Epithelial cell of alveolus of lung (primary cell): ENCODE measurements at places on chromosomes 12 and 14. TPM values are rescaled to one million over a fixed set of nuclear protein-coding genes. Genes with fewer than 3 reads are reported as not detected.

KRT1 gene
- total RNA-seq, result not detected in 2 replicates

SLCO1B1 gene
- not detected in 2 replicates for total RNA-seq

IRF9 gene
- 44.6 and 54.7 TPM in 2 replicates for total RNA-seq

RPS26 gene
- total RNA-seq, result 1,233 and 1,614 TPM in 2 replicates

VRTN gene
- not detected in 2 replicates for total RNA-seq

SYCP3 gene
- not detected in 2 replicates for total RNA-seq

TGM1 gene
- 0.52 and 1.8 TPM in 2 replicates for total RNA-seq

EXOC3L4 gene
- total RNA-seq, result not detected in 2 replicates

PRKD1 gene
- 9.1 and 17.2 TPM in 2 replicates for total RNA-seq

PPP1R3E gene
- 1.6 and 4.7 TPM in 2 replicates for total RNA-seq

ANKRD33 gene
- 0.13 and 0.24 TPM in 2 replicates for total RNA-seq
